ENCODE measurements at places on chromosomes 13 and 19. TPM values are rescaled to one million over a fixed set of nuclear protein-coding genes. Genes with fewer than 3 reads are reported as not detected.

The ZNF836 gene
- polyA plus RNA-seq: not detected

The CDX2 gene
- not detected for polyA plus RNA-seq

The RNF17 gene
- polyA plus RNA-seq: 0.90 TPM

The SHD gene
- polyA plus RNA-seq: 0.05 TPM

DNA sequence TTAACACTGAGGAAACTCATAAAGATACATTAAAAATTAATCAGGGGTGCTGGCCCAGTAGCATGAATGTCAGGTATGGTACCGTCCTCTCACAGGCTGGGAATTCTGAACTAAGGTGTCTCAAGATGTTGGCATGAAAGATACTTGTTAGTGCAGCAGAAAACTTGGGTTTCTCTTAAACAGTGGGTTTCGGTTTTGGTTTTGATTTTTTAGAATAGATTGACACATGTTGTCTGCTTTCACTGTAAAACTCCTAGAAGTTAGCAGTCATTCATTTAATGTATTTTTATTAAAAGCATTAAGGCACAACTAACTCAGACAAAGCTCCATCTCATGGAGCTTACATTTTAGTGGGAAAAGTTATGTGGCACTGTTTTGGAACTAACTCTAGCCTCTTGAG lies 3.5 kb upstream of the OBI1 start:
- no peak for DNase-seq

DNA sequence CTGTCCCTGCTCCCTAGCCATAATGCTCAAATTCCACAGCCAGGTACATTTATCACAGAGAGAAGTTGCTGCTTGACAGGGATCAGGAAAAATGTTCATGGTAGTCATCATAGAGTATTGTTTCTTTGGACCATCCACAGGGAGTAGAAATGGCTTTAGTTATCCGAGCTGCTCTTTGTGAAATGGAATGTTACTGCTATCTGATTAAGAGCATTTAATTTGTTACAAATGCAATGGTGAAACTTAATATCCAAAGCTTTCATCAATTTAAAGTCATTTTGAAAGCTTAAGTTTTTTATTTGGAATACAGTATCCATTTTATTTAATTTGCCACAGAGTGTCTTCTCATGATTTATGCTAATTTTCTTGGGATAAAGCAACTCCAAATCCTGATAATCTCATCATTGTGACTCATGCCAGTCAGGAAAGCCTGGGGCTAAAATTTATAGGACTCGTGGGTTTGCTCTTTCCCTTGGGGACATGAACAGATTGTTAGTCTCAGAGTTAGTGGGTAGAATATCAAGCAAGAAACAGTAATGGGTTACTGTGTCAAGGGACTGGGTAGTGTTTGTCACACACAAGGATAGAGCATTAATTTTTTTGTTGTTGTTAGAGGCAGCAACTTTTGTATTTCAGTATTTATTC lies 59.8 kb downstream of the SCEL start:
- DNase-seq: no peak

- DNase-seq: no peak
Observed at GRCh38 chr19:39372047-39372802, 18.7 kb downstream of the PAF1 start.

- DNase-seq: no peak
Observed at GRCh38 chr13:83221256-83221655, 661.0 kb downstream of the SLITRK1 start.

DNA sequence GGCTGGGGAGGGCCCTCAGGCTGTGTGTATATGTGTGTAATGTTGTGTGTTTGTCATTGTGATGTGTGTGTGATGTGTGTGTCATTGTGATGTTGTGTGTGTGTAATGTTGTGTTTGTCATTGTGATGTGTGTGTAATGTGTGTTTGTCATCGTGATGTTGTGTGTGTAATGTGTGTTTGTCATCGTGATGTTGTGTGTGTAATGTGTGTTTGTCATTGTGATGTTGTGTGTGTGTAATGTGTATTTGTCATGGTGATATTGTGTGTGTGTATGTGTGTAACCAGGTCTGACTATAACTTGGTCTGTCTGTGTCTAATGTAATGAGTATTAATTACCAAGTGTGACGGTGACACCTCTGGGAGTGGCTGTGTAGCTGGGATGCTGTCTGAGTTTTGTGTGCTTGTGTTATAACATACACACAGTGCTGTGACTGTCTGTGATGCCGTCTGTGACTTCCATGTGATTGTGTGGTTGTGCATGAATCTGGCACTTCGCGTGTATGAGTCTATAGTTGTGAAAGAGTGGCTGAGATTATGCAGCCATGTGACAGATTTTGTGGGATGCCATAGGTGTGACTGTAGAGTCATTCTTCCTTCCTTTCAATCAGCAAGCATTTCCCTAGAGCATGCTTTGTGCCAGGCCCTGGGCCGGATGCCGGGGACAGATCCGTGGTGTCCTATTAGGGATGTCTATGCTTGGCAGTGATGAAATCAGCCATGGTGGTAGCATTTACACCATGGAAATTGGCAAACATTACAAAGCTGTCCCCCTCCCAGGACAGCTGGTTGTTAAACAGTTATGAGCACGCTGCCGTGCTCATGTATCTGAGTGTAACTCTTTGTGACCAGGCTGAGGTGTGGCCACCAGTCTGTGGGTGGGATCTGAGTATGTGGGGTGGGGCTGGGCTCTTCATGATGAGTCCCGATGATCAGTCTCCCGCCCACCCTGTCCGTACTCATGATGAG lies 6.4 kb downstream of the TNFSF14 start:
- no peak for DNase-seq

- peak; percentile 75 for DNase-seq
Observed at GRCh38 chr19:53977429-53977990, 13.9 kb upstream of the CACNG6 start.

DNA sequence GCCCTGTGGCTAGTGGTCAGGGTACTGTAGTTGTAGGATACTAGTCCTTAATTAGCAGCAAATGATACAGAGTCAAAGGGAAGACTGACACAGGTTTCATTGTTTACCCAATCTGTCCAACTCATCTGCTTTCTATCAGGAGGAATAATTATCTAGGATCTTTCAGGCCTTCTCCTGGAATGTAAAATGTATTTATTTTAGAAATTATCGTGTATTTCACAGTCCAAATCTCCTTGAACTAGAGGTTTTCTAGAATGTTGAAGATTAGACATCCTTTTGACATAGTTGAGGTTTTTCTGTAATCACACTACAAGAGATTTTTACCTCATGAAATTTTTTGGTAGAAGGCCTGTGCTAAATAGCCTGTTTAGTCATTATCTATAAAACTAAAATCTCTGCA lies 1694.8 kb upstream of the PCDH20 start:
- DNase-seq: no peak

DNA sequence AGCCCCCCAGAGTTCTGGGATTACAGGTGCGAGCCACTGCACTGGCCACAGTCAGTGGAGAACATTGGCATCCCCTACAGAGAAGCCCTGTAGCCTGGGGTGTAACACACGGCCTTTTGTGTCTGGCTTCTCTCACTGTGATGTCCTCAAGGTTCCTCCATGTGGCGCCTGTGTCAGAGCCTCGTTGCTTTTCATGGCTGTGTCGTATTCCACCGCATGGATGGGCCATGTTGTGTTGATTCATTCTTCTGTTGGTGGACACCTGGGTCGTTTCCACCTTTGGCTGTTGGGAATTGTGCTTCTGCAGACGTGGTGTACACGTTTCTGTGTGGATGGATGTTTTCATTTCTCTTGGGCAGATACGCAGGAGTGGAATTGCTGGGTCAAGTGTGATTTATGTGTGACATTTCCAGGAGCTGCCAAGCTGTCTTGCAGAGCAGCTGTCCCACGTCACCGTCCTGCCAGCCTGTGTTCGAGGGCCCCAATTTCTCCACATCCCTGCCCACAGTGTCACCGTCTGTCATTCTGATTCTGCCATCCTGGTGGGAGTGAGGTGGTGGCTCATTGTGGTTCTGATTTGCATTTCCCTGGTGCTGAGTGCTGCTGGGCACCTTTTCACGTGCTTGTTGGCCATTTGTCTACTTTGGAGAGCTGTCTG lies 59.4 kb downstream of the KDM4B start:
- no peak for DNase-seq
